ENCODE measurements at places on chromosomes 12 and 14. TPM values are rescaled to one million over a fixed set of nuclear protein-coding genes. Genes with fewer than 3 reads are reported as not detected.

DNA sequence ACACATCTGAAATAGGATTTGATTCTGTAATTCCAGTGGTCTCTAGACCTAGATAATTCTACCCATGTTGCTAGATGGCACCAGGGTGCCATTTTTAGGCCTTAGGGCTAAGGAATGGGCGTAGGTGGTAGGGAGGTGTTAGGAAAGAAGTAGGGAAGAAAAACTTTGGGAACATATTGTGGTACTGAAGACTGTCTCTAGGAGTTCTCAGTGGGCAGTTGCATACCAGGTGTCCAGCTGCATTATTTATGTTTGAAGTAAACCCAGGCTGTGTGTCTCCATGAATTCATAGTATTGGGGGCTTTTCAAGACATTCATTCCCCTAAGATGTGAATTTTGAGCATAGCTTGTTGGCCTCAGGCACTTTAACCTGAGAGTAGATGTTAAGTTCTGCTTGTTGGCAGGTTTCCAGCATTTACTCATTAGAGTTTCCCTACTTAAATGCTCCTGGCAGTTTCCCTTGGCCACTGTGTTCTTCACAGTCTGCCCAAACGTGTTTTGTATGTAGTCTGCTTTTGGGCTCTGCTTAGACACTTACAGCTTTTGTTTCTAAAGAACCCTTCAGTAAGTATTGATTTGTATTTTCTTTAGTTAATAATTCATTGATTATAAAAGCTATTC, 31.5 kb upstream of the CCT2 start:
- H3K4me1 ChIP-seq, result no peaks in the 10 kb centered on the region
- H3K27ac ChIP-seq, result no peak overlapping the region

- DNase-seq, result no peak
- H3K4me3 ChIP-seq, result no peak overlapping the region
- H3K4me1 ChIP-seq, result peaks cover 6% of the 10 kb centered on the region
- peaks cover 59% of the 10 kb centered on the region for H3K36me3 ChIP-seq
Observed at GRCh38 chr12:57952766-57953165, 11.4 kb downstream of the ATP23 start.

DNA sequence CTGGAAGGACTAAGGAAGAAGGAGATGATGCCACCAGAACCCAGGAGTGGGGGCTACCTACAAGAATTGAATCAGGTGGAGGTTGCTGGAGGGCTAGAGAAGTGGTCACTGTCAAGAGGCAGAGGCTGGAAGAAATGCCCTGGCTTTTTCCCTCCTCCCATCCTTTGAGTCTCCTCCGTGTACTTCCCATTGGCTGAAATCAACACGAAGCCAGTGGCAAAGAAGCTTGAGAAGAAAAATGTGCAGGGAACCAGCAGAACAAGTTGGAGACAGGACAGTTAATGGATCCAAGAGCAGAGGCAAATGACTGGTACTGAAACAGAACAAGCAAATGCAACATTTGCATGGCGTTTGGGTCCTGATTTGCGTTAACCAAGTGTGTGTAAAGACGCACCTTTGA, 9.1 kb upstream of the FBLN5 start:
- DNase-seq, result no peak
- no peaks in the 10 kb centered on the region for H3K36me3 ChIP-seq
- no peak overlapping the region for H3K4me3 ChIP-seq
- H3K27me3 ChIP-seq, result peaks cover 7% of the 10 kb centered on the region

- no peaks in the 10 kb centered on the region for H3K4me1 ChIP-seq
- no peak overlapping the region for H3K27ac ChIP-seq
- H3K27me3 ChIP-seq, result no peaks in the 10 kb centered on the region
- H3K36me3 ChIP-seq, result no peaks in the 10 kb centered on the region
- DNase-seq, result no peak
Observed at GRCh38 chr12:102601621-102602020, 121.3 kb upstream of the IGF1 start.

DNA sequence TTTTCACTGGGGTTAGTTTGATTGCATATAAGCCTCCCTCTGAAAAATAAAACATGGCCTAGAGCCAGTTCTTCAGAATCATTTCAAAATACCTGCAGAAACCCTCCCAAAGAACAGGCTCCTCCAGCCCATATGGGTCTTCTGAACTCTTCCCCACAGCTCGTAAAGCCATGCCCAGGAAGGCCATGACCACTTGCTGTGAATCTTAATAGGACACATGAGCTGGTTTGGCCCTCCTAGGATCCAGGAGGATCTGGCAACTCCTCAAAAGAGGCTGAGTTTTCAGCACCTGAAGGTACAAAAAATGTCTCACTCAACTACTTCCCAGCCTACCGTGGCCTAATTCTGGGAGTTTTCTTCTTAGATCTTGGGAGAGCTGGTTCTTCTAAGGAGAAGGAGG, 2.4 kb downstream of the MYBPC1 start:
- H3K4me3 ChIP-seq, result no peak overlapping the region
- H3K27ac ChIP-seq, result no peak overlapping the region
- no peaks in the 10 kb centered on the region for H3K36me3 ChIP-seq
- DNase-seq, result no peak

DNA sequence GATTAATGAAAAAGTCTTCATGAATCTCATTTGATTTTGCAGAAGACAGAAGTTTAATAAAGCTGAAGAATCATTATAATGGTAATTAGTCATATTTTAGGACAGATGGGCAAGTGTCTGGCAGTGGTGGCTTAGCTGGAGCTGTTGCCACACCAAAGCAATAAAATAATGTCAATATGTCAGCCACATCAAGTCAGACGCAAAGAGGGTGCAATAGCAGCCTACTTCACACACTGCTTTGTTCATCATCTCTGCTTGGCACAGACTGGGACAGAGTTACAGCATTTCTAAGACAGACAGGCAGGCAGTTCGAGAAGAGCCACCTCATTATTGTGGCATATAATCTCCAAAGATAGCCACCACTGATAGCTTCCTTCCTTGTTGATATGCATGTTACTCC, 16.9 kb upstream of the KRR1 start:
- no peaks in the 10 kb centered on the region for H3K36me3 ChIP-seq
- peaks cover 8% of the 10 kb centered on the region for H3K4me1 ChIP-seq
- no peak for DNase-seq
- no peak overlapping the region for H3K4me3 ChIP-seq

GRCh38 chr12:62438098-62438692, 28.4 kb upstream of the MON2 start:
- peaks cover 41% of the 10 kb centered on the region for H3K27me3 ChIP-seq
- H3K36me3 ChIP-seq, result peaks cover 8% of the 10 kb centered on the region
- peak; percentile 50 for DNase-seq
- H3K27ac ChIP-seq, result no peak overlapping the region
- peaks cover 20% of the 10 kb centered on the region for H3K4me1 ChIP-seq
- H3K4me3 ChIP-seq, result no peak overlapping the region

Gene HSP90AA1
- total RNA-seq, result 472 TPM

DNA sequence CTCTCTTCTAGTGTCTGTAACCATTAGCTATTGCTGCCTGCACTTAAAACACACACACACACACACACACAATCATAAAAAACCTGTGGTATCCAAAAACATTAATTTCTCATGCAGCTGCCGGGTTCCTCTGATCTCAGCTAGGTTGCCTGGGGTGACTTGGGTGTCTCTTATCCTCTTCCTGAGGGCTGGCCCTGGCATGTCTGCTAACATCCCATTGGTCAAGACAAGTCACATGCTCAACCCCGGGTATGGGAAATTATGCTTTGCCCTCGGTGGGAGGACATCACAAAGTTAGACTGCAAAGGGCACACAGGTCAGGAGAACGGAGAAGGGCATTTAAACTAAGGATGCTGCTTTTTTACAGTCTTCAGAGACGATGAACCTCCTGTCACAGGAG, 55.7 kb downstream of the TRPV4 start:
- peak overlapping the region; percentile 46 for H3K4me3 ChIP-seq
- peaks cover 6% of the 10 kb centered on the region for H3K4me1 ChIP-seq
- H3K36me3 ChIP-seq, result no peaks in the 10 kb centered on the region
- H3K27me3 ChIP-seq, result peaks cover 12% of the 10 kb centered on the region
- H3K27ac ChIP-seq, result no peak overlapping the region
- DNase-seq, result peak; percentile 51

Gene CIPC
- 12.8 TPM for total RNA-seq

Gene PTPN6
- total RNA-seq, result 295 TPM

DNA sequence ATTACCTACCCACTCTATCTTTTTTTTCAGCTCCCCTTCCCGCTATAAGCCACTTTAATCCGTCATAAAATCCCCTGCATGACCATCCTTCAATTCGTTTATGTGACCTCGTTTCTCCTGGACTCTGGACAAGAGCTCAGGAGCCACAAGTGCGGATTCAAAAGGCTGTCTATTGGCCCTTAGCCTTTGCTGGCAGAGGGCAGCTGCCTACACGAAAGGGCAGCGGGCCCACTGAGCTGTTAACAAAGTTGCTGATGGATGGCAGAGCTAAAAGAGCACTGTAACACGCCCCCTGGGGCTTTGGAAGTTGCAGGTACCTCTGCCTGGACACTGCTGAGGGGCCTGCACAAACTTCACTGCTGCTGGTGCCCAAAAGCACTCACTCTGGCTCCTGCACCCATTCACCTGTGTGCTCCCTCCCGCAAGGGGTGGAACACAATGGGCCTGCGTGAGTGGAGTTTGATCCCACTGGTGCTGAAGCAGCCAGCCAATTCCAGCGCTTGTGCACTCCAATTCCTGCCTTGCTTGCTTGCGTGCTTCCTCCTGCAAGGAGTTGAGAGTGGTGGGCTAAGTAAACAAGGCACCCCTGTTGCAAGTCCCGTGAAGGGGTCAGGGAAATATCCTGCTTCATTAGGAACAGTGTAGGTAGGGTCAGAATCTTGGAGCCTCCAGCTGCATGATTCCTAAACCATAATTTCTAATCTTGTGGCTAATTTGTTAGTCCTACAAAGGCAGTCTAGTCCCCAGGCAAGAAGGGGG, 10.6 kb upstream of the DRAM1 start:
- DNase-seq, result no peak
- H3K27me3 ChIP-seq, result no peaks in the 10 kb centered on the region
- peaks cover 18% of the 10 kb centered on the region for H3K4me1 ChIP-seq
- H3K36me3 ChIP-seq, result peaks cover 7% of the 10 kb centered on the region
- H3K27ac ChIP-seq, result no peak overlapping the region

DNA sequence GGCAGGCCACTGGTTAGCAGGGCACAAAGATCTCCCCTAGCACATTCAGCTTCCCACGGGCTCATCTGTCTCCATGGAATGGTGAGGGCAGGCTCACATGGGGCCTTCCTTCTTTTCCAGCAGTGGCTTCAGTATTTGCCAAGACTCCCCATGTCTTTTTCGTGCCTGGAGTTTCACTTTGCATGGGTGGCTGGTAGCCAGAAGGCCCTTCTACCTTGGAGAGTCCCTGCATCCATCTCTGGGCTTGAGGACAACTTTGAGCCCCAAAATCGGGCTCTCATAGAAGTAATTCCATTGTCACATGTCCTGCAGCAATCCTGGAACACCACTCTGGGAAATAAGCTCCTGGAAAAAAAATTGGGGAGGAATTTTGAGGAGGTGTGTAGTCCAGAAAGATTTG, 42.1 kb downstream of the NFKBIA start:
- peaks cover 23% of the 10 kb centered on the region for H3K4me1 ChIP-seq
- DNase-seq, result no peak
- H3K4me3 ChIP-seq, result no peak overlapping the region
- H3K36me3 ChIP-seq, result no peaks in the 10 kb centered on the region

Gene BCL7A
- total RNA-seq, result 4.2 TPM

DNA sequence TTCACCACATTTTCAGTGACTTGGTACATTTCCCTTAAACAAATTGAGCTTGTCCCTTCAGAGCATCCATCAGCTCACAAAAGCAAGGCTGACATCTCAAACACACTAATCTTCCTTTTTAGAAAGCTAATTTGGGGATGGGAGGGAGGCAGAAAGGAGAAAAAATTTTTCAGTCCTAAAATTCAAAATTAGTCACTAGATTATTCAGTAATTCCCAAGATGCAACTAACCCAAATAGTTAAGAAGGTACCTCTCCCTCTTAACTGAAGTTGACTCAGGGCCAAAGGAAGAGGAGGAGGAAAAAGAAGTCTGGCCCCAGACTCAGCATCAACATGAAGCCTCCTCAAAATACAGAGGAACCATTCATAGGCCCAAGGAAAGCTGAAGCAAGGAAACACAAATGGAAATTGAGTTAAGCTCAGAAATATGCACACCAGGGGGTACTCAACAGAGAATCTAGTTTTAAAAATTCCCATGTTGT, 21.7 kb downstream of the CBX5 start:
- H3K36me3 ChIP-seq, result peaks cover 20% of the 10 kb centered on the region
- no peak overlapping the region for H3K4me3 ChIP-seq

Gene WASHC4
- total RNA-seq, result 48.4 TPM

Gene CLEC14A
- total RNA-seq, result not detected

DNA sequence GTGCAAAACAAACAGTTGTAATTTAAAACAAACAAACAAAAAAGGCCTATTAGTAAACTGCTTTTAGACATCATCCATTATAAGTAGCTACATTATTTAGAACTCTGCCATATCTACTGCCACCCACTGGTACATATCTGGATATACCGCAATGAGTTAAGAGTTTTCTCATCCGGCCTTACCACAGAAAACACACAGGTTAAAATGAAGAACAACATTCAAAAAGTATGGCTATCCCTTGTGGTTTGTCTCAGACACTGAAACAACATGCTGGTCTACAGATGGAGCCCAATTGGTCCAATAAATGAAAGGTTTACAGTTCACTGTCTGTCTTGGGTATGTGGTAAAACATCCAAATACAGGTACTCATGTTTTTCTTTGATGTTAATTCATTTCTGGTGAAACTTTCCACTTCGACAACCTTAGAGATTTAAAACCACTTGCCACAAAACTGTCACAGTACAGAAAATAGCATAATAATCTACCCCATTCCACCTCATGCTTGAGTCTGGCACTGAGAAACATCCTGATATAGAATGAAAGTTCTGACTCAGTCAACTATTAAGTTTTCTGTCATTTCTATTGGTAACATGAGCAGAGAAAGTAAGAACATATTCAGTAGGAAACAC, 354.3 kb downstream of the CEP128 start:
- H3K4me1 ChIP-seq, result peaks cover 10% of the 10 kb centered on the region
- no peaks in the 10 kb centered on the region for H3K36me3 ChIP-seq
- no peak overlapping the region for H3K4me3 ChIP-seq
- H3K27ac ChIP-seq, result no peak overlapping the region

DNA sequence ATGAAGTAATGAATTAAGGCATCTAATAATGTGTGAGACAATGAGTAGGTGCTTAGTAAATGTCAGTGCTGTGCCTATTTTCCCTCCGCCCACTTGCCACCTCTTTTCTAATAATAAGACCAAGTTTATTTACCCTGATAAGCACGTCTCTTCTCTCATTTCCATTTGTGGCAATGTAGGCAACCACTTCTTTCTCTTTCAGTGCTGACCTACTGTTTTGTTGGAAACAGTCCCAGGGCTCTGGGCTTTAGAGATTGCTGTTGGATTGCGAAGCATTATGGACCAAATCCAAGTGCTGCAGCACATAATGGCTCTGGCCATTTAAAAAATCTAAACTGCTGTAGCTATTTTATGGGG, 141.3 kb upstream of the PLEKHG7 start:
- no peak overlapping the region for H3K4me3 ChIP-seq
- H3K4me1 ChIP-seq, result peaks cover 48% of the 10 kb centered on the region
- no peak for DNase-seq
- H3K27ac ChIP-seq, result no peak overlapping the region
- H3K36me3 ChIP-seq, result peaks cover 42% of the 10 kb centered on the region

Data from activated CD4-positive, alpha-beta memory T cell treated with anti-CD3 and anti-CD28 coated beads, Interleukin-2, amount 10 ng/mL, durations not matched to agents 7 days and 5 days (primary cell).